ENCODE measurements at places on chromosomes 7 and 10. TPM values are rescaled to one million over a fixed set of nuclear protein-coding genes. Genes with fewer than 3 reads are reported as not detected.

- no peak for DNase-seq
- no peaks in the 10 kb centered on the region for H3K36me3 ChIP-seq
- no peak overlapping the region for H3K4me3 ChIP-seq
- H3K27ac ChIP-seq = no peak overlapping the region
- no peaks in the 10 kb centered on the region for H3K27me3 ChIP-seq
These were observed 14.2 kb downstream of the ANK3 start for GRCh38 chr10:60375293-60376004.

GRCh38 chr10:96673318-96674099, 46.8 kb downstream of the PIK3AP1 start:
- peaks cover 67% of the 10 kb centered on the region for H3K4me1 ChIP-seq
- peak overlapping the region; percentile 85 for H3K27ac ChIP-seq
- peak; percentile 84 for DNase-seq
- no peaks in the 10 kb centered on the region for H3K27me3 ChIP-seq
- no peaks in the 10 kb centered on the region for H3K36me3 ChIP-seq

GRCh38 chr10:48227213-48227612, 47.3 kb downstream of the FRMPD2 start:
- DNase-seq = no peak
- no peak overlapping the region for H3K27ac ChIP-seq
- no peak overlapping the region for H3K4me3 ChIP-seq
- H3K4me1 ChIP-seq = no peaks in the 10 kb centered on the region

- DNase-seq = no peak
- H3K27me3 ChIP-seq = no peaks in the 10 kb centered on the region
- H3K36me3 ChIP-seq = no peaks in the 10 kb centered on the region
- H3K4me3 ChIP-seq = no peak overlapping the region
- H3K4me1 ChIP-seq = no peaks in the 10 kb centered on the region
These were observed 16.2 kb upstream of the DNAJB6 start for GRCh38 chr7:157320608-157320980.

DNA sequence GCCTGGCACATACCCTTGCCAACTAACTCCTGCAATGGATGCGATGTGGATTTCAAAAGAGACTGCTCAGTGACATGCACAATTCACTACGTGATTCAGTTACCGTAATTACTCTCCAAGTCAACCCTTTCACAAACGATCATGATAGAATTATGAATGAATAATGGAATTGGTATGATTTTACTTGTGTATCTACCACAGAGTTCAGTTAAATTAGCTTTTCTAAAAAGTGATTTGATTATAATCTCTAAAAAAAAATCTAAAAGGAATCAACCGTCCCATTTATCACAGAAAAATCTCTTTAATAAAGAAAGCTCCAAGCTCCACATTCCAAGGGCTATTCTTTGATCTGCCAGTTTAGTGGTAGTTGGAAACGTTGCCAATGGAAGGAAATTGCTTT, 30.4 kb upstream of the RSU1 start:
- H3K27me3 ChIP-seq = no peaks in the 10 kb centered on the region
- no peak overlapping the region for H3K27ac ChIP-seq
- DNase-seq = no peak
- no peak overlapping the region for H3K4me3 ChIP-seq
- no peaks in the 10 kb centered on the region for H3K36me3 ChIP-seq

- no peak for DNase-seq
- H3K36me3 ChIP-seq = no peaks in the 10 kb centered on the region
These were observed 86.6 kb downstream of the STRA8 start for GRCh38 chr7:135320268-135320667.

DNA sequence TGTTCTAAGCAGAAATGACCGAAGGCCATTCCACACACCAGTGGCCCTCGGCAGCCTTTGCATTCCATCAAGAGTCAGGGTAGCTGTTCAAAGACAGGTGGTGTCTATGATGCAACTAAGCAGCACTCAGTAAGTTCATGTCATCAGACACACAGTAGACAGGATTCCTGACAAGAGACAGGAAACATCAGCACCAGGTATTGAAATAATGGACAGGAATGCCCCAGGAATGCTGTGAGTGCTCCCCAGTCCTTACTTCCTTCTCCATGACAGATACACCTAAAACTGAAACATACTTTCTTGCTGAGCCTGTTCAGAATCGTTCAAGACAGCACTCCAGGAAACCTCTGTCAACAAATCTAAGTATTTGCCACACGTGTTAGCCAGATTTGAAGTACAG, 204.4 kb downstream of the TPST1 start:
- no peaks in the 10 kb centered on the region for H3K4me1 ChIP-seq
- H3K27ac ChIP-seq = peak overlapping the region; percentile 43
- H3K27me3 ChIP-seq = no peaks in the 10 kb centered on the region
- H3K36me3 ChIP-seq = no peaks in the 10 kb centered on the region

DNA sequence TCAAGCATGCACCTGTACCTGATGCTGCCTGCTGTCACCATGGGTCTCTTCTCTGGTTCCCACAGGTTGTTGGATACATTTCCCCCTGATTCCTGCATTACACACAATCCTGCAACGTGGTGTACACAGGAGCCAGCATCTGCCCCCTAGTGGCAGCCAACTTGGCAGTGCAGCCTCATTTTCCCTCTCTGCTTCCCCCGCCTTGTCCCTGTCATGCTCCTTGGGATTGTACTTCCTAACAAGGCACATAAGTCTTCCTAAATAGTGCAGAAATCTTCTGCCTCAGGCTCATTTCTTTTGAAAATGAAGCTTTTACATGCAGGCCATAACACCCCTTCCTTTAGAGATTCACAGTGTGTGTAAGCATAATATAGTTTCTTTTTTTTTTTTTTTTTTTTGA, 387.5 kb downstream of the CCSER2 start:
- H3K4me3 ChIP-seq = no peak overlapping the region
- H3K4me1 ChIP-seq = no peaks in the 10 kb centered on the region
- H3K36me3 ChIP-seq = no peaks in the 10 kb centered on the region
- H3K27ac ChIP-seq = no peak overlapping the region
- peaks cover 1% of the 10 kb centered on the region for H3K27me3 ChIP-seq
- DNase-seq = peak; percentile 53

DNA sequence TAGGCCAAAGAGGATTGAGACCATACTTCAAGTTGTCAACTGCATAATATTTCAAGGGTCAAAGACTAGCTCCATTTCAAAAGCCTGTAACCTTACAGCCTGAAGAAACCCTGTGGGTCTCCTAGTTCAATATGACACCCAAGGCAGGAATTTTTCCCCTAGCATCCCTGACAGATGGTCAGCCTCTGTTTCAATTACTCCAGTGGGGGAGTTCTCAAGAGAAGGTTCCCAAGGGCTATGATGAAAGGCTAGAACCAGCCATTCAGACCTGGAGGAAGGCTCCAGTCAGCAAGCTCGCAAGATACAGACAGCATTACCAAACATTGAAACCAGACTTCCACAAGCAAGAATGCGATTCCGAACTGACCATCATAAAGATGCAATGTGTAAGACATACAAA, 1.6 kb downstream of the HTR7 start:
- H3K27ac ChIP-seq = no peak overlapping the region
- no peak for DNase-seq
- H3K27me3 ChIP-seq = no peaks in the 10 kb centered on the region
- no peak overlapping the region for H3K4me3 ChIP-seq
- no peaks in the 10 kb centered on the region for H3K4me1 ChIP-seq
- no peaks in the 10 kb centered on the region for H3K36me3 ChIP-seq

GRCh38 chr10:13717936-13718772, 131.4 kb downstream of the PRPF18 start:
- H3K27me3 ChIP-seq = no peaks in the 10 kb centered on the region
- H3K4me1 ChIP-seq = peaks cover 48% of the 10 kb centered on the region
- peak overlapping the region; percentile 44 for H3K4me3 ChIP-seq
- H3K36me3 ChIP-seq = no peaks in the 10 kb centered on the region
- peak overlapping the region; percentile 90 for H3K27ac ChIP-seq

Gene HOXA6
- total RNA-seq = 8.1 TPM

Gene XRCC2
- 18.5 TPM for total RNA-seq

- H3K4me3 ChIP-seq = no peak overlapping the region
- H3K27me3 ChIP-seq = no peaks in the 10 kb centered on the region
- H3K36me3 ChIP-seq = no peaks in the 10 kb centered on the region
- H3K4me1 ChIP-seq = no peaks in the 10 kb centered on the region
- no peak for DNase-seq
These were observed 6.9 kb upstream of the NOBOX start for GRCh38 chr7:144410441-144410840.

DNA sequence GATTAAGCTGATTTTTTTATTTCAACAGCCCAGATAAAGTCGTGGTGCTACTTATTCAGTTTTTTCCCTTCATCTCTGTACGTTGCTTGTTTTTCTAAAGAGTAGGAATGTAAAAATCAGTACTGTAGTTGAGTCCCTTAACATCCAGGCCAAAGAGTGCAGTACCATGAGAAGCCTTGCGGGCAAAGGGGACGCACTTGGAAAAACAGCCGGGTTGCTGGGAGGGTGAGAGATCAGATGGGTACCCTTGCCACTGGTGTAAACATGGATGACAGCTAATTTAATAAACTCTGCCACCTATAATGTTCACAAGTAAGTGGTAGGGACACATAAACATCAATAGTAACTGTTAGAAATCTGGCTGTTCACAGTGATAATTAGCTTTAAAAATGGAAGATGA, 175.9 kb downstream of the POU6F2 start:
- no peaks in the 10 kb centered on the region for H3K4me1 ChIP-seq
- H3K27ac ChIP-seq = no peak overlapping the region
- H3K4me3 ChIP-seq = no peak overlapping the region
- H3K36me3 ChIP-seq = no peaks in the 10 kb centered on the region
- DNase-seq = no peak
- no peaks in the 10 kb centered on the region for H3K27me3 ChIP-seq

Gene WDR91
- 11.5 TPM for total RNA-seq

DNA sequence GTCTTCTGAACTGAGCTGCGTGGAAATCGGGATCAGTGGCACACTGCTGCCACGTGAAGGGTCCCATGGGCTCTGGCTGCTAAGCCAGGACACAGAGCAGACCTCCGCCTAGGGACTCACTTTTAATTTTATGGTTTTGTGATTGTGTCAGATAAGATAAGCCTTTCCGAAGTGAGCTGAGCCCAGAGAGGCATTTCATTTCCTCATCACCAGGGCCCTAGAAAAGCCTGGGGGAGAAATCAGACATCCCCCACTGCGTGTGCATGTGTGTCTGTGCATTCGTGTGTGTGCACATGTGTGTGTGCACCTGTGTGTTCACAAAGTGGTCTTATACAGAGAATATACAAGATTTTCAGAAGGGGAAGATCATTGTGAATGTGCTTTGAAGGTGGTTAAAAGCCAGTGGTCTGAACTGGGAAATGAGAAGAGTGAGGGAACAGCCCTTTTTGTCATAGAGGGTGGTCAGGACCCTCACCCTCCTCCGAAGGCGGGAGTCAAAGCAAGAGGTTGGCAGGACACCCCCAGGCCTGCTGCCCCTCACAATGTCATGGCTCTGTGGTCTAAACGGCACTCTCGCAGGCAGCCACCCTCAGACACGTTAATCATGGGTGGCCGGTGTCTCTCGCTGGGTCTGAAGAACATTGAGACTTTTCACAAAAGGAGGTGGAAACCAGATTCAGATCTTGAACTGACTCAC, 176.1 kb upstream of the PFKP start:
- peaks cover 3% of the 10 kb centered on the region for H3K27me3 ChIP-seq
- no peak for DNase-seq
- no peak overlapping the region for H3K27ac ChIP-seq
- H3K4me1 ChIP-seq = no peaks in the 10 kb centered on the region

- DNase-seq = no peak
- H3K4me1 ChIP-seq = peaks cover 9% of the 10 kb centered on the region
- H3K27me3 ChIP-seq = no peaks in the 10 kb centered on the region
- no peaks in the 10 kb centered on the region for H3K36me3 ChIP-seq
These were observed 179.0 kb downstream of the DIP2C start for GRCh38 chr10:510415-510881.

Measured in Caco-2 (cell line).